ENCODE measurements at places on chromosomes 13 and 19.

GRCh38 chr13:67351909-67352308 is 121.8 kb upstream of the PCDH9 start:
- no peak for DNase-seq

DNA sequence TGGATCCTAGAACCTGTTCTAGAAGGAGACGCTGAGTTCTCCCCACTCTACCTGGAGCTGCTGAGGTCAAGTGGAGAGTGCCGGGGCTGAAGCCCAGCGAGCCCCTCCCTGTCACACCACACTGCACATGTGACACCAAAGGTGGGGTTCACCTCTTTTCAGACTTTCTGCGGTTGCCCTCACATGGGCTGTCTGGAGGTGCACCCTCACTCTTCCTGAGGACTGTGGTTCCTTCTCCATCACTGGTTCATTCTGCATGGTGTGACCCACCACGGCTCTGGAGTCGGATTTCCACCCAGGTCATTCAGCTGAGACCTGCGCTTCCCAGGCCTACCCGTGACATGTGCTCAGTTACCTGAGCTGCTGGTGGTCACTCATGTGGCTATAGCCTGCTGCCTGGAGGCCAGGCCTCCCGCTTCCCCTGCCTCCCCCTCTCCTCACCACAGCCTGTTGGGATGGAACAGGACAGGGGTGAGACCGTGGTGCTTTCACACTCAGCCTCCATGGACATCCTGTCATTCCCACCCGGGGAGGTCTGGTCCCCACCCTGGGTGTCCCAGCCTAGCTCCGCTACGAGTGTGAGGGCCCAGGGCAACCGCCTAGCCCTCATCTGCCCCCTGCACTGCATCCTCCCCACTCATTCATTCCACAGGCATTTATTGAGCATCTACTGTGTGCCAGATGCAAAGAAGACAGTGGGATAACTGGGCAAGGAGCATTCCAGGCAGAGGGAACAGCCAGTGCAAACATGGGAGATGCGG is 605 bp upstream of the A1BG start:
- no peak for DNase-seq

DNA sequence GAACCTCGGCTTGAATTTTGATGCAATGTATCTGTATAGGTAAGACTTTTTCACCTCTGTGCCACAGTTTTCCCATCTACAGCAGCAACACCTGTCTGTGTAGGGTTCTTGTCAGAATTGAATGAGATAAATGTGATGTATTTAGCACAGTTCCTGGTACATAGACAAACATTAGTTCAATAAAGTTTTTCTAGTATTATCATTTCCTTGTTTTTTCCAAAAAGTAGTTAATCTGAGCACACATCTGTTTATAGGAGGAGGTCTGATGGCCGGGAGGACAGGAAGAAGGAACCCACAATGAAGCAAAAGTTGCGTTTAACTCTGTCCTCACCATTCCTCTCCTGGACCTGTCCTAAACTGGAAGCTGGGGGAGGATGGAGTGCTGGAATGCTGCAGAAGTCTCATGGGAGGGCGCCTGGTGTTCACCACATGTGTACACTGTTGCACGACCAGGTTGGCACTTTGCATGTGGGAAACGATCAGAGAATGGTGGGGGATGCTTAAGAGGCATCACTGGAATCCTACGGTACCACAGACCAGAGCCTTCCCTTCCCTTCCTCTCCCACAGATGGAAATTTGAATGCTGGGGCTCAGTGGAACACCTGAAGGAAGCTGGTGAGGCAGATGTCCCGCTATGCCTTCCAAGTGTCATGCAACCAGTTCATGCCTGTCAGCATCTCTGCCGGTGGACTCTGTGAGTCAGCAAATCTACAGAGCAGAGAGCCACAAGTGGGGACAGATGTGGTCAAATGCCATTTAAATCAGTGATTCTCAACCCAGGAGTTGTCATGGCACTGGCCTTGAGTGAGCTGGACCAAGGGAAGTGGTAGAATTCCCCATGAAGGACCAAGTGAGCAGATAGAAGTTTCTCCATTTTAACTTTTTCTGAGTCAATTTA is 315.6 kb downstream of the DLEU7 start:
- no peak for DNase-seq

DNA sequence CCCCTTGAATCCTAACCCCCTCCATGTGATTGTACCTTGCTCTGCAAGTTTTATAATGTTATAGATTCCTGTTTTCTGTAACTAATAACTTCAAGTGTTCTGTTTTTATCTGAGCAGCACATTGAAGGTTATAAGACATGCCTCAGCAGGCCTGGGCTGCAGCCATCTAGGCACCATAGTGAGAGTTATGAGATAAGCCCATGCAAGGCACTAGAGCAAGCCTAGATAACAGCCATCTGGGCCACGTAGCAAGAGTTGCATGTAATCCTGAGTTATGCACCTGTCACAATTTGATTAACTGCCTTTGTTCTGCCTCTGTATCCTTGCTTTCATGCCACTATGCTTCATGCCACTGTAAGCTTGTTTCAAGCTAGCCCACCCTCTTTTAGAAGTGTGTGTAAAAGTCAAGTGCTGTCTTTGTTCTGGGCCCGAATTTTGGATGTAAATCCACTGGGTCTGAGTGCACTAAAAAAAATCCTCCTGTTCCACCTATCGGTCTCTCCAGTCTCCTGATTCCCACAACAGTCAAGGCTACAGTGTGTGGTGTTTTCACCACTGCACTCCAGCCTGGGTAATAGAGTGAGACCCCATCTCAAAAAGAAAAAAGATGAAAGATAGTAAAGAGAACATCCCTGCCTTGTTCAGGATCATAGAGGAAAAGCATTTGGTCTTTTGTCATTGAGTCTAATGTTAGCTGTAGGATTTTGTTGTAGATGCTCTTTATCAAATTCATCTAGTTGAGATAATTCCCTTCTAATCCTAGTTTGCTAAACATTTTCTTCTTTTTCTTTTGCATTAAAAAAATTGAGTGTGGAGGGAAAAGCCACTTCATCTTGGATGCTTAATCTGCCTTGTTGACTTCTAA is 16.0 kb upstream of the KBTBD6 start:
- no peak for DNase-seq

GRCh38 chr13:37450276-37450675 is 148.3 kb downstream of the POSTN start:
- no peak for DNase-seq

- DNase-seq: no peak
Observed at GRCh38 chr19:10069046-10069445, 17.1 kb upstream of the SHFL start.

DNA sequence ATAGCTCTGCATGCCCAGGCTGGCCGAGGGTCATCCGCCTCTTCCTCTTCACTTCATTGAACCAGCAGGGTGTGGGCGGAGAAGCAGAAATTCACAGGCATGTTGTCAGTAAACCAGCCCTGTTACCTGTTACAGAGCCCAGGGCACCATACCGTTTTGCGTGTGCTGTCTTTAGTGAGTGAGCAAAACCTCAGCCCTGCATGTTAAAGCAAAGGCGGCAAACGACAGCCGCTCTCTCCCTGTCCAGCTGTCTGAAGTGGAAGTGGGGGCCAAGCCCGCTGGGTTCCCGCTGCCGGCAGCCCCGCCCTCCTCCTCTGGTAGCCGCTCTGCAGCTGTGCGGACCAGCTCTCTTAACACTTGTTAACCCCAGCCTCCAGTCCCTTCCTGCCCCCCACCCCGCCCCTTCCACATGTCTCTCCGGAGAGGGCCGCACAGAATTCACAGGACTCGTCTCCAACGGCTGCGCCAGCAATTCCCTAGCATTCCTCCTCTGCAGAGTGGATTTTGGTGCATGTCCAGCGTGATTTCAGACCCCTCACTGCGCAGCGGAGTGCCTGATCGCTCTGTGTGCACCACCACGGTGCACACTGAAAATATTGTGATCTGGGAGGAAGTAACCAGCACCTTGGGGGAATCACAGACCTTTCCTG is 12.7 kb downstream of the KLHL26 start:
- DNase-seq: no peak

DNA sequence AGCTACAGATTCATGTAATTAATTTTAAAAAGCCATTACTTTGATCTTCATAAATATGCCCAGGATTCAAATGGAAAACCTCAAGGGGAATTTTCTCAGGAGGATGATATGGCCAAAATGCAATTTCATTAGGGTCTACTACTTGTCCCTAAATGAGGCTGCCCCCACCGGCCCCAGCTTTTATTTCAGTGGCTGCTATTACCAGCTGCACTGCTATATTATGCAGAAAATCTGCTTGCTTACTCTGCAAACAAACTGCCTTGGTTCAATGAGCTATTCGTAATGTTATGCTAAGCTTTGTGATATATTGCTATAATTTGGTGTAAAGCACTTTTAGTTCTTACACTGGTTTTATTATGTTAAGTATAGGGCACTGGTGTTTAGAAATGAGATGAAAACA is 137.3 kb upstream of the TMTC4 start:
- DNase-seq: no peak

DNA sequence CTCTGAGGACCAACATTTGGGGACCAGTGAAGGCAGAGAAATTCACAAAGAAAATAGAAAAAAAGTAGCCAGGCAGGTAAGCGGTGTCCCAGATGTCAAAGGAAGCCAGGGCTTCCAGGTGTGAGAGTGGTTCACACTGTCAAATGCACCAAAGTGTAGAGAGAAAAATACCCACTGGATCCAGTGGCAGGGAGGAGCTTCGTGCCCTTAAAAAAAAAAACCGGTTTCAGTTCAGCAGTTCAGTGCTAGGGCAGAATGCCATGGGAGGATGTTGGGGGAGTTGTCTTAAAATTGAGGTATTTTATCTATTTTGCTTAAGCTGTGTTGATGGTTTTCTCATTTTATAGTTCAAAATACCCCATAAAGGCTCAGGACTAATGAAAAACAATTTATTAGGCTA is 47.8 kb upstream of the C1QTNF9 start:
- no peak for DNase-seq

DNA sequence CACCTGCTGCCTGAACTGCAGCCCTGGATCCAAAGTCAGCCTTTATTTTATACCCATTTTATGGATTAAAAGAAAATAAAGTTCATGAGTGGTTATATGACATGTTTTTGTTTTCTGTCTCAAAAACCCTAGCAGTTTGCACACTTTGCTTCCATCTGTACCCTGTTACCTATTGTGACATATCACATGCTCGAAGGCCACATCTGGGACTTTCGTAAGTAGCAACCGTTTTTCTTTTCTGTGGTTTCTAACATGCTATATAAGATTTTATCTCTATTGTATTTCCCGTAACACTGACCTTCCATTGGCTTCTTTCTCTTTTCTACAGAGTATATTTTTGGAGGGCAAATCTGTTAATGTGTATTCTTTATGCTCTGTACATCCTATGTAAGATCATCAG is 1007.2 kb downstream of the PCDH9 start:
- DNase-seq: no peak

DNA sequence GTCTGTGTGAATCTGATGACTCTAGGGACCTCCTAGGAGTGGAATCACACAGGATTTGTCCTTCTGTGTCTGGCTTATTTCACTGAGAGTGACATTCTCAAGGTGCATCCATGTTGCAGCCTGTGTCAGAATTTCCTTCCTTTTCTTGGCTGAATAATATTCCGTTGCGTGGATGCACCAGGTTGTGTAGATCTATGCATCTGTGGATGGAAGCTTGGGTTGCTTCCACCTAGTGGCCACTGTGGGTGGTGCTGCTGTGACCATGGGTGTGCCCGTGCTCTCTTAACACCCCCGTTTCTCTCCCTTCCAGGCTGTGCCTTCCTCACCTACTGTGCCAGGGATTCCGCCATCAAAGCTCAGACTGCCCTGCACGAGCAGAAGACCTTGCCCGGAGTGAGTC is 26.2 kb downstream of the CELF5 start:
- DNase-seq: no peak

Measured in renal pelvis (tissue), 12 donors.